ENCODE measurements at places on chromosomes 1 and 21.

DNA sequence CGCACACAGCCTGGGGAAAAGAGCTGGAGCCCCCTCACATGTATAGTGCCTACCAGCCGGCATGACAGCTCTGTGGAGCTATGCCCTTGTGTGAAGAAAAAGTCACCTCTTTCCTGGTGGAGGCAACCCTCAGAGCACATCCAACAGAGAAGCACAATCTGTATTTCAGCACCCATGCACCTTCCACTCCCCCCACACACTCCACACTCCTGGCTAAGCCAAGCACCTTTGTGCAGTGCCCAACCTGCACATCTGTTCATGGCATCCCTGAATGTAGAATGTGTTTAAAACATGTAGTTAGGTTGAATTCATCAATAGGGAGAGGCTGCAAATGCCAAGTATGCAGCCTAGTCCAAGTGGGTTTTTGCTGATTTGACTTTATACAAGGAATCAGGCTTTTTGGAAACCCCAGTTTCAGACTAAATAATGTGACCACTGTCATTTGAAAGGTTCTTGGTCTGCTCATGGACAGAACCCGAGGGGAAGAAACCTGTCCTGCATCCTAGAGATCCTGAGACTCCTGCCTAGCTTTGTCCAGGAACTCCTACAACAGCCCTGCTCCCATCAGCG lies 197.1 kb downstream of the TOMM20 start:
- no peak for DNase-seq

- no peak for DNase-seq
These were observed 160.2 kb downstream of the ADSS2 start for GRCh38 chr1:244291236-244292201.

DNA sequence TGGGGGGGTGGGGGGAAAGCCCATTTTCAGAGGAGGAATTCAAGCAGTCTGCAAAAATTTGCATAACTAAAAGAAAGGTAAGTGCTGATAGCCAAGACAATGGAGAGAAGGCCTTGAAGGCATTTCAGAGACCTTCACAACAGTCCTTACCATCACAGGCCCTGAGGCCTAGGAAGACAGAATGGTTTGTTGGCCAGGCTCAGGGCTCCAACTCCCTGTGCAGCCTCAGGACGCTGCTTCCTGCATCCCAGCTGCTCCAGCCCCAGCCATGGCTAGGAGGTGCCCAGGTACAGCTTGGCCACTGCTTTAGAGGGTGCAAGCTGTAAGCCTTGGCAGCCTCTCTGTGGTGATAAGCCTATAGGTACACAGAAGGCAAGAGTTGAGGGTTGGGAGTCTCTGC lies 571.6 kb downstream of the MATN1 start:
- DNase-seq = no peak

GRCh38 chr1:92709738-92710137 lies 75.2 kb downstream of the EVI5 start:
- DNase-seq = no peak

- DNase-seq = peak; percentile 37
These were observed 69.2 kb downstream of the FASLG start for GRCh38 chr1:172727956-172728603.

GRCh38 chr1:115074839-115075534 lies 14.3 kb downstream of the TSPAN2 start:
- no peak for DNase-seq

DNA sequence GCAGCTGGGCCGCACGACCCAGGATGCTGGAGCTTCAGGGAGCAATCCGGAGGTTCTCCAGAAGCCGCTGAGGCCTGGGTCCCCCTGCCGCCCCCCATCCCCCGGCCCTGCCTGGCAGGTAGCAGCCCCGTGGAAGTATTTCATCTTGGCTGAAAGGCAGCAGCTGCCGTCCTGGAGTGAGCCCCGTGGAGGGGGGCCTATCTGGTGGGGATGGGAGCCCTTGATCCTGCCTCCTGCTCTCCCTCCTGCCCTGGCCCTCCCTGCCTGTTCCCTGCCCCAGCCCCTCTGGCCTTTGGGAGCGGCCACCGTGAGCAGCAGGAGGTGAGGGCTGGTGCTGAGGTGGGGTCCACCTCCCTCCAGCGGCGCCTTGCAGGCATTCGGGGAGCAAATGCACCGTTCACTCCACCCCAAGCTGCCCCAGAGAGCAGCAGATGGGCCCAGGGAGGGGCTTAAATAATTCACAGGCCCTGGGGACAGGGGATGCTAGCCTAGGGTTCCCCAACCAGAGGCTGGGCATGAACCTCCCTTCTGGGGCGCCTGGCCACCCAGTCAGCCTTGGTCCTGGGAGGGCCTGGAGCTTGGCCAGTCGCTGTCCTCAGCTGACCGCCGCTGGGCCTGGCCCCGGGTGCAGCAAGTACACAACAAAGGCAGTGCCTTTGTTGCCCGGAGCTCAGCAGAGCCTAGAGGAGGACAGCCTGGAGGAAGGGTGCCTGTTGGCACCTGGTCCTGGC lies 23.7 kb upstream of the PLCH2 start:
- DNase-seq = no peak

- no peak for DNase-seq
These were observed 113.4 kb upstream of the RAVER2 start for GRCh38 chr1:64631346-64632034.

DNA sequence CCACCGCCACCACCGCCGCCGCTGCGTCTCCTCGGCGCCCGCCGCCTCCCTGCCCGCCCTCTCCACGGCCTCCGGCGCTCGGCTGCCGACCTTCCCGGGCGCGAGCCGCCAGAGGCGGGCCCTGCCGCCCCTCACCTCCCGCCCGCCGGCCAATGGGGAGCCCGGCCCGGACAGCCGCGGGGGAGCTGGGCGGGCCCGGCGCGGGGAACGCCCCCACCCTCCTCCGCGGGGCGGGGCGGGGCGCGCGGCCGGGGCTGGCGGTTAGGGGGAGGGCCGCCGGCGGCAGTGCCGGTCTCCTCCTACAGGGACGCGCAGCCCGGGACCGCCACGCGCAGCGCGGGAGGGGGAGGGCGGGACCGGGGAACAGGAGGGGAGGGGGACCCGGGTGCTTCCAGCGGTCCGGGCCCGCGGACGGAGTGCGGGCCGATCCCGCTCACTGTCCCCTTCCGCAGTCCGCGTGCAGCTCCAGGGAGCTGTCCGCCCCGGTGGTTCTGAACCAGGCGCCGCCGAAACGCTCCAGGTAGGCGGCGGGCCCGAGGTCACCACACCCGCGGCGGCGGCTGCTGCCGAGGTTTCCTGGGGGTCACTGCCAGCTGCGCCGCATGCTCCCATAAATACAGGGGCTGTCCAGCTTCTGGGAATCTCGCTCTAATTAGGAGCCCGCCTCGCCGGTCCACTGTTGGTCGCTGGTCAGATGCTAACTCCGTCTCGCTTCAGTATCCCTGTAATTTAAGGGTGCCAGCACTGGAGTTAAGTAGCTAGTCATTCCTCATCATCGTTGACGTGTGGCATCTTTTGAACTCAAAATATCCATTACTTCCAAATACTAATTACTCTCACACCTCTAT lies at the start of gene PGBD5:
PGBD5 (minus strand) TSS at position 87 of the 848 bp plus-strand sequence. CDS start 404 bp downstream, outside the sequence.
- peak; percentile 15 for DNase-seq

- DNase-seq = no peak
These were observed 22.6 kb downstream of the FOXD2 start for GRCh38 chr1:47460456-47460855.

GRCh38 chr1:56363007-56363770 lies 216.2 kb downstream of the PLPP3 start:
- DNase-seq = no peak

- no peak for DNase-seq
These were observed 15.4 kb downstream of the SLC2A7 start for GRCh38 chr1:9010781-9011323.

GRCh38 chr1:10941891-10942541 lies 70.4 kb upstream of the TARDBP start:
- DNase-seq = peak; percentile 33

DNA sequence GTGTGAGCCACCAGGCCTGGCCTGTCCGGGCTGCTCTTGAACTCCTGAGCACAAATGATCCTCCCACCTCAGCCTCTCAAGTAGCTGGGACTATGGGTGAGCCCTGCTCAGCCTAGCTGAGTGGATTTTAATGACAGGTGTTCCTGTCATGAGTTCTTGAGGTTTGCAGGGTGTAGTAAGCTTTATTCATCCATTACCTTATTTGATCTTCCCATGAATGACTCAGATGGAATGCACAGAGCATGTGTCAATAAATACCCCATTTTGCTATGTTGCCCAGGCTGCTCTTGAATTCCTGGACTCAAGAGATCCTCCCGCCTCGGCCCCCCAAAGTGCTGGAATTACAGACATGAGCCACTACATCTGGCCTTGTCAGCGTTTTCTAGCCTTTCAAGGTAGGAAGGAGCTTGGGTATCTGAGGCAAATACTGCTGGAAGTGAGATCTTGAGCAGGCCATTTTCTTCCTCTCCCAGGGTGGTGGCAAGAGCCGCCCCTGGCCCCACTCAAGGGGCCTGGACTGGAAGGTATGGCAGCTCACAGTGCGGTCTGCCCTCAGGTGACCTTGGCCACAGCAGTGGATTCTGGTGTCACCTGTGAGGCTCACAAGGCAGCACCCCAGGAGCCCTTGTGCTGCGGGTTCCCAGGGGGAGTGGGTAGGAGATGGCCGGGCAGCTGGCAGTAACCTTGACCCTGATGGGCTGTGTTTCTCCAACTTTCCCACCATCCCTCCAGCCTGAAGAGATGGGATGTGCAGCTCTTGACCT lies 20.0 kb downstream of the PIK3CD start:
- no peak for DNase-seq

DNA sequence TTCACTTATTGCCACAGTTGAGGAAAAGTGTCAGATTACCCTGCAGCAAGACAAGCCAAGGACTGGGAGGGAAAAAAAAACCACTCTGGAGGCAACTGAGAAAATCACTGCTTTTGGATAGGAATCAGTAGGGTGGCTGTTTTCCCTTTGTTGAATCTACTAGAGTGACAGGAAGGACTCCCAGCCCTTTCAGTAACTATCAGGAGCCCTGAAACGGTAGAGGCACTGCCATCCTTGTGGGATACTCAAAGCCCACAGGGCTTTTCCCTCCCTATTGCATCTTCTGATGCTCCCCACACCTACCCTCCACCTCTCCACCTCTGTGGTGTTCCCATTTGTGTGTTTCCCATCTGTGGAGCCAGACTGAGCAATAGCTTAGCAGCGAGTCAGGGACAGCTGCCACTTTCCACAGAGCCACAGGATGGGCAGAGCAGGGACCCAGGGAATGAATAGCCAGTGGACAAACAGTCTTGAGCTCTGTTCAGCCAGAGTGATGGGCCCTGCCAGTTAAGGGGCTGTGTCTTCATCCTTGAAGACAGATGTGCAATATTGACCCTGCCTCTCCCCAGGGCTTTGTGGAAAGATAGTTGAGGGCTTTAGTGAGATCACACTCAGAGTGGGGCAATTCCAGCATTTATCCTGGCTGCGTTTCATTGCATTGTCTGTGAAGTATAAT lies 13.9 kb downstream of the UBIAD1 start:
- no peak for DNase-seq
